ENCODE measurements at places on chromosomes 4 and X. TPM values are rescaled to one million over a fixed set of nuclear protein-coding genes. Genes with fewer than 3 reads are reported as not detected.
A peak's percentile ranks its signal among the peaks of the same experiment; 100 is the strongest.

DNA sequence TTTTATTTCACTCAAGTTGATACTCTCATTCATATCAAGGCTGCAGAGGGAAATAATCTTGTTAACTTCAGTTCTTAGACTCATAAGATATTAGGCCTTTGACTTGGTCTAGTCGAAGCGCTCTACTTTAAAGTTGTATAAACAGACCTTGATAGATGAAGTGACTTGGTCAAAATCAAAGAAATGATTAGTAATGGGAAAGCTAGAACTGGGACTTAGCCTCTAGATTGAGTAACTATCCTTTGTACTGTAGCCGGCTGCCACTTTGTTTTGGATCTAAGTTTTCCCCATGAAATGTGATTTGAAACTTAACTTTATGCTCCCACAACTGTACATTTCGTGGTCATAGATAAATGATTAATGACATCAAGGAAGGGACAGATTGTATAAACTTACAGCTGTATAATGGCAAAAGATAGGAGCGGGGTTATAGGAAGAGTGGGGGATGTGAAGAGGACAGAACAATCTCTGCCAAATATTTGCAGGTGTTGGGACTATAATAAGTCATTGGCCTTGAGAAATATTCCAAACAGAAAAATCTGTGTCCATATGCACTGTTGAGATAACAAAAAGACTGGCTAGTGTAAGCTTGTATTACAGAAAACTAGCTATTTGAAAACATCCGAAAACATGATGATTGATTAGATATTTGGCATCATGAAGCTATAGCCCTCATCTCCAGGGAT is 17.2 kb downstream of the MID2 start:
- no peak overlapping the region for H3K4me3 ChIP-seq
- peaks cover 8% of the 10 kb centered on the region for H3K36me3 ChIP-seq
- no peaks in the 10 kb centered on the region for H3K27me3 ChIP-seq
- no peak for DNase-seq
- no peak overlapping the region for H3K27ac ChIP-seq

DNA sequence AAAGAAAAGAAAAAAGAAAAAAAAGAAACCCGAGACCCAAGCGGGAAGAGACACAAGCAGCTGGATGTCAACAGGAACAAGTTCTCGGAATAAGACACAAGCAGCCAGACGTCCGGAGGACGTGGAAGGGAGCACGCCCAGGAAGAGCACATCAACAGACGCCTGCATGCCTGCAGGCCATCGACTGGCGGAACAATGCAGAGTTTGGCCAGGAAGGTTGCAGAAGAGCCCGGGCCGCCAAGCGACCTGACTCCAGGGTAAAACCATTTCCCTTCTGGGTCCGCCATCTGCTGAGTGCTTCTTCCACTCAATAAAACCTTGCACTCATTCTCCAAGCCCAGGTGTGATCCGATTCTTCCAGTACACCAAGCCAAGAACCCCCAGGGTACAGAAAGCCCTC is 95.6 kb upstream of the PRR32 start:
- no peaks in the 10 kb centered on the region for H3K36me3 ChIP-seq
- H3K27me3 ChIP-seq, result no peaks in the 10 kb centered on the region
- H3K27ac ChIP-seq, result no peak overlapping the region
- no peak for DNase-seq

GRCh38 chr4:182643801-182644682 is 273.1 kb downstream of the DCTD start:
- no peak overlapping the region for H3K4me3 ChIP-seq
- no peak overlapping the region for H3K27ac ChIP-seq
- no peak for DNase-seq
- H3K27me3 ChIP-seq, result no peaks in the 10 kb centered on the region

DNA sequence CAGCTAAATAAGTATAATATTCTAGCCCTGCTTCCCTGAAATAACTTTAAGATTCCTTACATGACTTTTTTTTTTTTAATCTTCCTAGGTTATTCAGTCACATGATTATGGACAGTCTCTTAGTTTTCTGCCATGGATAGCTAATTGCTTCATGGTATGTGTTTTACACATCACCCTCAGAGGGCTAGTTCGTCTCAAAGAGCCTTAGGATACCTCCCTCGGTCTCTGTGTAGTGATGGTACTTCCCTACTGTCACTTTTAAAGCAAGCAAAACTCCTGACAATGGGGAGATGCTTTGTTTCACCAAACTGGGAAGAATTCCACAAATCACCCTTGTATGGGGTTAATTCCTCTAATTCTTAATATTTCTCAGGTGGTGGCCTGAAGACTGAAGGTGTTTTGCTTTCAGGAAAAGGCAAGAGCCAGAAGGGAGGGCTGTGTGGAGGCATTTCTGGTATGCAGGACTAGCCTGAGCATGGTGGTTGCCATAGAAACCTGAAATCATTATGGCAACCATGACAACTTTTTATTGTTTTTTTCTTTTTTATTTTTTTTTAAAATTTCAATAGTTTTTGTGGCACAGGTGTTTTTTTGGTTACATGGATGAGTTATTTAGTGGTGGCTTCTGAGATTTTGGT is 70.4 kb downstream of the BEX3 start:
- H3K27ac ChIP-seq, result no peak overlapping the region
- no peaks in the 10 kb centered on the region for H3K27me3 ChIP-seq
- no peaks in the 10 kb centered on the region for H3K4me1 ChIP-seq
- H3K36me3 ChIP-seq, result no peaks in the 10 kb centered on the region

GRCh38 chr4:138677212-138677611 is 338.4 kb upstream of the NOCT start:
- H3K4me1 ChIP-seq, result no peaks in the 10 kb centered on the region
- H3K36me3 ChIP-seq, result no peaks in the 10 kb centered on the region
- H3K27me3 ChIP-seq, result peaks cover 13% of the 10 kb centered on the region

DNA sequence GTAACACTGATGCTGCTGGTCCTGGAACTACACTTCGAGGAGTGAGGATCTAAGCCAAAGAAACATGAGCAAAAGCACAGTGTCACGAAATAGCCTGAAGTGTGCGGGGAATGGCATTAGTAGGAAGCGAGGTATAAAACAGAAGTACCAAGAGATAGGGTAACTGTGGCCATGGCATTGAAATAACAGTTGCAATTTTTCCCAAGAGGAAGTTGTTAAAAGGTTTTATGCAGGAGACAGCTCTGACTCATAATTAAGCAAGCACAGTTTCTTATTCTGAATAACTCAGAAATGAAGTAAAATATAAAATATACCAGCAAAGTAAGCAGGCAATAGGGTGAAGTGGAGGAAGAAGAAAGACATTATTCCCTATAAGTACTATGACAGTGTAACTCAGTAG is 90.3 kb upstream of the TMEM150C start:
- H3K4me3 ChIP-seq, result no peak overlapping the region
- H3K27ac ChIP-seq, result no peak overlapping the region
- no peaks in the 10 kb centered on the region for H3K4me1 ChIP-seq
- no peak for DNase-seq

DNA sequence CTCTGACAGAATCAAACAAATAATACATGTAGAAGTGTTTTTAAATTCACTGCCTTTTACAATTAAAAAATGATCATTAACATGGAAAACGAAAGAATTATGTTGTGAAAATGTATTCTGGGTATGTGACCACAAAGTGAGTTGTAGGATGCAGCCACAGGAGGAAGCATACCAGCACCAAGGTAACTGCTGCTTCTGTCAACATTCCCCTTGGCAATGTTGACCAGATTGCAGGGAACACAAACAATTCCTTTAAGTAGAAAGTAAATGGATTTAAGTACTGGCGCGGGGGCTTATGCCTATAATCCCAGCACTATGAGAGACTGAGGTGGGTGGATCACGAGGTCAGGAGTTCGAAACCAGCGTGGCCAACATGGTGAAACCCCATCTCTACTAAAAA is 1877.9 kb upstream of the PCDH7 start:
- no peak overlapping the region for H3K27ac ChIP-seq
- H3K27me3 ChIP-seq, result no peaks in the 10 kb centered on the region
- H3K36me3 ChIP-seq, result no peaks in the 10 kb centered on the region
- no peaks in the 10 kb centered on the region for H3K4me1 ChIP-seq
- DNase-seq, result no peak

- DNase-seq, result no peak
These were observed 1371.7 kb downstream of the STIM2 start for GRCh38 chr4:28232376-28232775.

GRCh38 chr4:55989766-55990165 is 41.0 kb downstream of the CEP135 start:
- no peak overlapping the region for H3K27ac ChIP-seq
- H3K4me3 ChIP-seq, result no peak overlapping the region
- peaks cover 28% of the 10 kb centered on the region for H3K4me1 ChIP-seq
- H3K27me3 ChIP-seq, result no peaks in the 10 kb centered on the region
- peaks cover 22% of the 10 kb centered on the region for H3K36me3 ChIP-seq

- H3K27me3 ChIP-seq, result peaks cover 27% of the 10 kb centered on the region
- no peak overlapping the region for H3K27ac ChIP-seq
- no peak for DNase-seq
- H3K36me3 ChIP-seq, result no peaks in the 10 kb centered on the region
- no peak overlapping the region for H3K4me3 ChIP-seq
- H3K4me1 ChIP-seq, result no peaks in the 10 kb centered on the region
These were observed 47.0 kb downstream of the ASIC5 start for GRCh38 chr4:155819066-155819465.

- H3K27me3 ChIP-seq, result no peaks in the 10 kb centered on the region
- DNase-seq, result no peak
- H3K4me3 ChIP-seq, result no peak overlapping the region
- H3K36me3 ChIP-seq, result no peaks in the 10 kb centered on the region
- no peak overlapping the region for H3K27ac ChIP-seq
These were observed 462.7 kb upstream of the RPS6KA3 start for GRCh38 chrX:20729416-20729815.

- H3K4me3 ChIP-seq, result no peak overlapping the region
- no peaks in the 10 kb centered on the region for H3K36me3 ChIP-seq
- no peaks in the 10 kb centered on the region for H3K27me3 ChIP-seq
- H3K27ac ChIP-seq, result no peak overlapping the region
These were observed 286.5 kb downstream of the GLUD2 start for GRCh38 chrX:121333942-121334341.

DNA sequence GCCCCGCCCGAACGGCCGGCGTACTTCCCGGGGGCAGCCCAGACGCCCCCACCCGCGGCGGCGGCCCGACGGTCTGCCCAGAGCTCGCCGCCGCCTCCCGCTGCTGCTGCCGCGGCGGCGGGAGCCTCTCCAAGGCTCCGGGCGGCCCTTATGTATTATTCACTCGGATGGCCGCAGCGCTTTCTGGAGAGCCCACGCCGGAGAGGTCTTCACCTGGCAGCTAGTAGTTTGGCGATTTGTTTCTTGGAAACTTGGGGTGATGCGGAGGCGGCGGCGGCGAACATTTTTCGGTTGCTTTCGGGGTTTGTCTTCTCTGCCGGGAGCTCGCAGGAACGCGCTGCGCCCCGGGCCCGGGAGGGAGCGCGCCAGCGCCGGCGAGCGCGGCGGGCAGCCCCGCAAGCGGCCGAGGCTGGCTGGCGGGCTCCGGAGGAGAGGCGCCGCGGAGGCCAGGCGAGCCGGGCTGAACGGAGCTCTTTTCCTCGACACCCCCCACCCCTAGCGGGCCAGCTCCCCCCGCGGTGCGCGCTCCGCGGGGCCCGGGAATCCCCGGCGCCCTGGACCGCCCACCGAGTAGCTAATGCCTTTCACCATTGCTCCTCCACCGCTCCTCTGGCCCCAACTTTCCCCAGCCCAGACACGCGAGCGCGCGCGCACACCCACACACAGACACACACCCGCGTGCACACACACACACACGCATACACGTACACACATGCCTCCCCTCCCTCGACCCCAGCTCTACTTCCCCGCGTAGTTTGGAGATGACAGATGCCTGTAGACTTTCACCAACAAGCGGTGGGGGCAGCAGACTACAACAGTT is 113.5 kb downstream of the DHX15 start:
- H3K27me3 ChIP-seq, result peaks cover 60% of the 10 kb centered on the region
- DNase-seq, result peak; percentile 30
- peak overlapping the region; percentile 15 for H3K27ac ChIP-seq
- peaks cover 29% of the 10 kb centered on the region for H3K4me1 ChIP-seq
- H3K36me3 ChIP-seq, result no peaks in the 10 kb centered on the region

- H3K36me3 ChIP-seq, result no peaks in the 10 kb centered on the region
- H3K27ac ChIP-seq, result no peak overlapping the region
- no peak overlapping the region for H3K4me3 ChIP-seq
- no peak for DNase-seq
- H3K4me1 ChIP-seq, result no peaks in the 10 kb centered on the region
These were observed 42.8 kb downstream of the RNF150 start for GRCh38 chr4:141090473-141090872.

- no peak for DNase-seq
- H3K4me1 ChIP-seq, result peaks cover 26% of the 10 kb centered on the region
- no peaks in the 10 kb centered on the region for H3K36me3 ChIP-seq
- H3K4me3 ChIP-seq, result no peak overlapping the region
- no peaks in the 10 kb centered on the region for H3K27me3 ChIP-seq
These were observed 93.7 kb downstream of the CLNK start for GRCh38 chr4:10590896-10591295.

DNA sequence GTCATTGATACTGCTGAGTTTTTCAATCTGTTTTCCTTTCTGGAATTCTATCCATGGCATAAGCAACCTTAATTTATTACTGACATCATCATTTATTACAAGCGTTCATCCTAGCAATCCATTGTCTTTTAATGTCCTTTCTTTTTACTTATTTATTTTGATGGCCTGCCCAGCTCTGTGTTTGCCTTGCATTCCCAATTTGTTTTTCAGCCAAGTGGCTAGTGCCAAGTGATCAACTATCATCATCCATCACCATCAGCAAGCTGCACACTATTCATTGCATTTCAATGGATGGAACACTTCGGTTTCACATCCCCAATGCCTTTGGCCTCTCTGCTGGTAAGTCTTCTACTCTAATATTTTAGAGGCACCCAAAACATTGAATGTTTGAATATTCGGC is 831.7 kb upstream of the EPHA5 start:
- no peaks in the 10 kb centered on the region for H3K36me3 ChIP-seq
- DNase-seq, result no peak
- H3K4me1 ChIP-seq, result no peaks in the 10 kb centered on the region

- H3K36me3 ChIP-seq, result peaks cover 21% of the 10 kb centered on the region
- H3K4me1 ChIP-seq, result peaks cover 33% of the 10 kb centered on the region
- peak; percentile 13 for DNase-seq
- H3K27me3 ChIP-seq, result no peaks in the 10 kb centered on the region
- peak overlapping the region; percentile 91 for H3K27ac ChIP-seq
- H3K4me3 ChIP-seq, result peak overlapping the region; percentile 100
These were observed 555 bp upstream of the PGM2 start for GRCh38 chr4:37825968-37826294.

DNA sequence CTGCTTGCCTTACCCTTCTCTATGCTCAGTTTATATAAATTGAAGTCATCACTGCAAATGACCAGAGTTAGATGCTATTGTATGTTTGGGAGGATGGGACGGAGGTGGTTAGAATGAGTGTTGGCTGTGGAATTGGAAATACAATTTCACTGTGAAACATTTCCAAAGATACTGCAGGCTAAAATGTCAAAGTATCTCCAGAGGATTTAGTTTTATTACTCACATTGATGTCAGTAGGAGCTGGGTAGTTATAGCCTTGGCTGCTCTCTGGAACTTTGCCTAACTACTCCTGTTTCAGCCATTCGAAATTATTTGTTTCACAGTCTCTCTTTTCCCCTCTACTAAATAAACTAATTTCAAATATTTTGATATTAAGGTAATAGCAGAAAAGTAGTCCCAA is 92.6 kb upstream of the PPP3CA start:
- DNase-seq, result no peak
- no peak overlapping the region for H3K27ac ChIP-seq
- H3K4me3 ChIP-seq, result no peak overlapping the region
- H3K36me3 ChIP-seq, result no peaks in the 10 kb centered on the region
- H3K27me3 ChIP-seq, result peaks cover 19% of the 10 kb centered on the region
- no peaks in the 10 kb centered on the region for H3K4me1 ChIP-seq

The FAM9C gene
- not detected for total RNA-seq

The MTMR8 gene
- 6.4 TPM for total RNA-seq

The LRIT3 gene
- 0.05 TPM for total RNA-seq

The FAM13A gene
- 1.4 TPM for total RNA-seq

All from activated naive CD4-positive, alpha-beta T cell treated with anti-CD3 and anti-CD28 coated beads for 36 hours (primary cell).